ENCODE measurements at places on chromosomes 5 and 9. TPM values are rescaled to one million over a fixed set of nuclear protein-coding genes. Genes with fewer than 3 reads are reported as not detected.

- DNase-seq, result no peak
These were observed 33.2 kb upstream of the GOLPH3 start for GRCh38 chr5:32207355-32207634.

The GRIA1 gene
- 0.42 TPM for total RNA-seq

- no peak for DNase-seq
These were observed 134.4 kb downstream of the PTTG1 start for GRCh38 chr5:160555971-160556631.

DNA sequence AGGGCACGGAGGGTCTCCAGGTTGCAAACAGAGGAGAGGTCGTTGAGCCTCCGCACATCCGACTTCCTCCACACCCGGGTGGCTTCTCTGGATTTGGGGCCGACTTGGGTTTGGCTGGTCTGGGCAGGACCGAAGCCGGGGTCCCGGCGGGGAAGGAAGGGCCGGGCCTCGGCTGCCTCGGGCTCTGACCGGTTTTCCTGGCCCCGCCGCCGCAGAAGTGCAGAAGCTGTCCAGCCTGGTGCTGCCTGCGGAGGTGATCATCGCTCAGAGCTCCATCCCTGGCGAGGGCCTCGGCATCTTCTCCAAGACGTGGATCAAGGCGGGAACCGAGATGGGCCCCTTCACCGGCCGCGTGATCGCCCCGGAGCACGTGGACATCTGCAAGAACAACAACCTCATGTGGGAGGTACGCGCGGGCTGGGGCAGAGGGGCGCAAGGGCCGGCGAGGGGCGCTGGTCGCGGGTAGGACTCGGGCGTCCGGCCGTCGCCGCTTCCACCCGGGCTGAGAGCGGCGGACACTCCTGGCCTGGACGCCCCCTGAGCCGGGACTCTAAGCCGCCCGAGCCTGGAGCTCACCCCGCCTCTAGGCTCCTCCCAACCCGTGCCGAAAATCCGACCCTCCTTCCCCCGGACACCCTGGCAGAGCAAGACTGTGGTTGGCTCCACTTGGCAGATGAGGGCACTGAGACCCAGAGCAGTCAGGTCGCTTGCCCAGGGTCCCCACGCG lies 2.2 kb downstream of the PRDM12 start:
- no peak for DNase-seq

Data from foreskin keratinocyte (primary cell).